ENCODE measurements at places on chromosomes 5 and 9.
A peak's percentile ranks its signal among the peaks of the same experiment; 100 is the strongest.

- H3K36me3 ChIP-seq = no peaks in the 10 kb centered on the region
- DNase-seq = no peak
- no peaks in the 10 kb centered on the region for H3K27me3 ChIP-seq
Observed at GRCh38 chr5:67730917-67731474, 484.6 kb upstream of the PIK3R1 start.

DNA sequence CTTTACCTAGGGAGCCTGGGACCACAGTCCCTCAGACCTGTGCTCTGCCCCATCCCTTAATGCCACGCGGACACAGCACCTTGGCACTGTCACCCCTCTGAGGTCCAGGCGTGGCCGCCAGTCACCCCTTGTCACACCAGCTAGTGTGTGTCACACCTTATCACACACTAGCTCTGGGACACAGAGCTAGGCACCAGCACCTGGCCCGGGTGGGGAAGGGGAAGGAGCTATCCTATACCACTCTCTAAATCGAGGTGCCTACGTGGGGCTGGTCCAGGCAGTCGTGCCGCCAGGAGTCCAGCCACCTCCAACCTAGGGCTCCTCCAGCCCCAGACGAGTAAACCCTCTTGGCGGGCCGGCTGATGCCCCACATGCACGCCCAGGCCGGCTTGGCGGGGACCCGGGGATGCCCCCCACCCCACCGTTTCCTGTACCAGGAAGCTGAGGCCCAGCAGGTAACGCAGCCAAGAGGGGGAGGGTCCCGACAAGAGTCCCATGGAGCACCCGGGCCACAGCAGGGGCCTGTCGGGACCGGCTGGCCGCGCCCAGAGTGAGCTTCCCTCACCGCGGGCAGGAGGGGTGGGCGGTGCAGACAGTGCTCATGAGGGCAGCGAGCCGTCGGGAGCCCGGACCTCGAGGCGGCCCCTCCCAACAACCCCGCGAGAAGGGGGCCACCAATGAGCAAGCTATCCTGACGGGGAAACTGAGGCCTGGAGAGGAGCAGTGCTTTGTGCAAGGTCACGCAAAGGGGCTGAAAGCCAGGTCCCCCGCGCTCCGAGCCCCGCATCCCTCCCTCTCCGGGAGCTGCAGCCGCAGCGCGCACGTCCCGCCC, 550 bp downstream of the CORO2A start:
- H3K4me1 ChIP-seq = peaks cover 16% of the 10 kb centered on the region
- H3K36me3 ChIP-seq = no peaks in the 10 kb centered on the region
- H3K27ac ChIP-seq = no peak overlapping the region
- H3K4me3 ChIP-seq = peak overlapping the region; percentile 72

DNA sequence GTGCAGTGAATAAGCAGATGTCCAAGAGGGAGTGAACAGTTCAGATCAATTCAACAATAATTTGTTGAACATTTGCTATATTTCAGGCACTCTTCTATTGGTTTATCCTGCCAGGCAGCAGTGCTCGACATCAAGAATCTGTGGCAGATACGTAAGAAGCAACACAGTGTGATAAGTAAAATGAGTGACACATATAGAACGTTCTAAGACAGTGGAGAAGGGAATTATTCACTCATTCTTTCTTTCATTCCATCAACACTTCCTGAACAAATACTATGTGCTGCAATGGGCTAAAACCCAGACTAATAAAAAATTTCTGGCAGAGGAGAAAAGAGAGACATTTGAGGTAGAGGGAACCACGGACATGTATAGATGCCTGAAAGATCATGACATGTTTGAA, 89.9 kb upstream of the GLIS3 start:
- no peaks in the 10 kb centered on the region for H3K27me3 ChIP-seq
- no peak for DNase-seq
- no peak overlapping the region for H3K4me3 ChIP-seq
- H3K4me1 ChIP-seq = no peaks in the 10 kb centered on the region
- H3K36me3 ChIP-seq = no peaks in the 10 kb centered on the region
- no peak overlapping the region for H3K27ac ChIP-seq

GRCh38 chr5:59158165-59158564, 575.3 kb downstream of the RAB3C start:
- peaks cover 2% of the 10 kb centered on the region for H3K27me3 ChIP-seq
- DNase-seq = no peak
- peaks cover 14% of the 10 kb centered on the region for H3K4me1 ChIP-seq
- H3K4me3 ChIP-seq = no peak overlapping the region
- peaks cover 2% of the 10 kb centered on the region for H3K36me3 ChIP-seq

- no peak overlapping the region for H3K4me3 ChIP-seq
- no peaks in the 10 kb centered on the region for H3K27me3 ChIP-seq
- H3K27ac ChIP-seq = no peak overlapping the region
- no peaks in the 10 kb centered on the region for H3K4me1 ChIP-seq
- H3K36me3 ChIP-seq = no peaks in the 10 kb centered on the region
Observed at GRCh38 chr5:98593418-98593817, 180.0 kb upstream of the RGMB start.

GRCh38 chr9:112555844-112556482, 69.3 kb downstream of the KIAA1958 start:
- no peak overlapping the region for H3K27ac ChIP-seq
- no peak overlapping the region for H3K4me3 ChIP-seq
- no peaks in the 10 kb centered on the region for H3K27me3 ChIP-seq
- H3K4me1 ChIP-seq = no peaks in the 10 kb centered on the region
- no peaks in the 10 kb centered on the region for H3K36me3 ChIP-seq

DNA sequence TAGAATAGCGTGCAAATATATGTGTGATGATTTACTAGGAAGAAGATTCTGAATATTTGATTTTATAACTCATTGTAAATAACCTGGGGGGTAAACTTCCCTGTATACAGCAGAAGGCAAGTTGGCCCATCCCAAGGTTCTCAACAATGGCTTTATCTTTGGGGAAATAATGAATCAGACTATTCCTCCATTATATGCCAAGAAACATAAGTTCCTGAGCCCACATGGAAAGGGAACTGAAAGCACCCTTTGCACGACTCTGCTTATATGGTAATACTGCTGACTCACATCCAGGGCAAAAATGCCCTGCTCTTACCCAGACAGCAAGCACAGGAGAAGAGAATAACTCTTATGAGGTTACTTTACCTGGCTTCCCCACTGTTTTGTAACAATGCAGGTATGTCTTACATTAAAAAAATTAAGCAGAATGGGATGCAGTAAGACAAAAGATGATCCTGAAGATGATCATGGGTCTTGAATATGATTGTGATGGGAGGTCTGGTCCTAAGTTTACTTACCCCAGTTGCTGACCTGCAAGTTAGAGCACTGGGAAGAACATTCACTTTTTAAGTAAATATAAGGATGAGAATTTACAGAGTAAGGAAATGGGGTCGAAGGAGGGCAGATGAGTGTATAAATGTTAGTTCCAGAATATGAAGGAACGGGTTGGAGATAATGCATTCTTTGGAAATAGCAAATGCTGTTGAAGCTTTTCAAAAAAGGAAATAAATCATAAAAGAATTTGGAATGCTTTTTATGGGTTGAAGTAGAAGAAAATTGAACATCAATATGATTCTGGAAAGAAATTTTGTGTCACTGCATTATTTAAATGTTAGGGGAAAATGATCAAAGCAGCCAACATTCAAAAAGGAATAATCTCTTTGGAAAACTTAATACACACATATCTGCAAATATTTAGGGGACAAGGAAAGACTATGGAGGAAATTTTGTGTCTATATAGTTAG, 428.4 kb upstream of the MPDZ start:
- no peak overlapping the region for H3K4me3 ChIP-seq
- H3K27me3 ChIP-seq = no peaks in the 10 kb centered on the region
- DNase-seq = no peak
- no peaks in the 10 kb centered on the region for H3K4me1 ChIP-seq
- H3K27ac ChIP-seq = no peak overlapping the region

DNA sequence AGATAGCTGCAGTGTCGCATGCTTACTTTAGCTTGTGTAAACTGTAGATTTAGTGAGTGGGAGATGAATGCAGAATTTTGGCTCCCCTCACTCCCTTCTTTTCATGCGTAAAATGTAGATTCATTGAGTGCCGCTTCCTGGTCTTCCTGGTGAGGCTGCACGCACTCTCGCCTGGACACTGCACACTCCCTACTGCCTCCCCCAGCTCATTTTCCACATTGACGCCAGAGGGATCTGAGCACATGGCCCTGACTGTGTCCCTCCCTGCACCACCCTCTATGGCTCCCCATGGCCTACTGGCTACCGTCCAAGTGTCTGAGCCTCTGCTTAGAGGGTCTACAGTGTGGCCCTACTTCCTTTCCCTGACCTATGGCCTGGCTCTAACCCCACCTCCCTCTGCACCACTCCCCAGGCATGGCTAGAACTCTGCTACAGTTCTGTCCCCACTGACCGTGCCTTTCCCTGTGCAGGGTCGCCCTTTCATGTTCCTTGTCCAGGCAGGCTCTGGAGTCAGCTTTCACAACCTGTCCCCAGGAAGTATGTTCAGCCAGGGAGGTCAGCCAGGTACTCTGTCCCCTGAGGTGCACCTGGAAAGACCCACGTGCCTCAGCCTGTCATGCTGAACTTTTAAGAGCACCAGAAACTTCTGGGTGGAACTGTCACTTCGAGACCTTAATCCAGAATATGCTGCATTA, 160.6 kb downstream of the COL23A1 start:
- no peak overlapping the region for H3K27ac ChIP-seq
- H3K27me3 ChIP-seq = no peaks in the 10 kb centered on the region
- no peak overlapping the region for H3K4me3 ChIP-seq
- DNase-seq = no peak
- no peaks in the 10 kb centered on the region for H3K36me3 ChIP-seq

GRCh38 chr5:73902327-73903051, 276.5 kb downstream of the ARHGEF28 start:
- H3K4me1 ChIP-seq = peaks cover 14% of the 10 kb centered on the region
- no peak overlapping the region for H3K27ac ChIP-seq
- no peak overlapping the region for H3K4me3 ChIP-seq
- no peak for DNase-seq
- H3K36me3 ChIP-seq = no peaks in the 10 kb centered on the region

GRCh38 chr9:97299809-97300414, 7.5 kb upstream of the CCDC180 start:
- no peak overlapping the region for H3K4me3 ChIP-seq
- no peak for DNase-seq
- no peaks in the 10 kb centered on the region for H3K4me1 ChIP-seq
- no peaks in the 10 kb centered on the region for H3K36me3 ChIP-seq

GRCh38 chr9:19161257-19162025, 34.1 kb upstream of the PLIN2 start:
- H3K36me3 ChIP-seq = no peaks in the 10 kb centered on the region
- peak overlapping the region; percentile 95 for H3K27ac ChIP-seq
- H3K4me1 ChIP-seq = peaks cover 19% of the 10 kb centered on the region
- peak overlapping the region; percentile 48 for H3K4me3 ChIP-seq
- peak; percentile 60 for DNase-seq

GRCh38 chr9:71162126-71162525, 40.7 kb upstream of the TRPM3 start:
- no peak overlapping the region for H3K4me3 ChIP-seq
- no peaks in the 10 kb centered on the region for H3K4me1 ChIP-seq
- DNase-seq = no peak
- no peaks in the 10 kb centered on the region for H3K36me3 ChIP-seq
- H3K27me3 ChIP-seq = no peaks in the 10 kb centered on the region

DNA sequence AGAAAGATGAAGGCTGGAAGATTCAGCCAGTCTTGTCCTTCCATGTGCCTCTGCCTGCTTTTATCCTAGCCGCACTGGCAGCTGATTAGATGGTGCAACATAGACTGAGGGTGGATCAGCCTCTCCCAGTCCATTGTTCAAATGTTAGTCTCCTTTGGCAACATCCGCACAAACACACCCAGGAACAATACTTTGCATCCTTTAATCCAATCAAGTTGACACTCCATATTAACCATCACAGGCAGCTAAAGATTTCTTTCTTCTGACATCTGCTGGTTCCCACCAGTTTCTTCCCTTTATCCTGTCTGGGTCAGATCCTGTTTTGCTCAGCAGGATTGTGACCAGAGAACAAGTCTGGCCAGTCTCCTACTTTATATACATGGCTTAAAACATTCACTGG, 276.5 kb upstream of the TYRP1 start:
- H3K36me3 ChIP-seq = no peaks in the 10 kb centered on the region
- no peak overlapping the region for H3K4me3 ChIP-seq
- H3K27ac ChIP-seq = no peak overlapping the region
- H3K27me3 ChIP-seq = no peaks in the 10 kb centered on the region

DNA sequence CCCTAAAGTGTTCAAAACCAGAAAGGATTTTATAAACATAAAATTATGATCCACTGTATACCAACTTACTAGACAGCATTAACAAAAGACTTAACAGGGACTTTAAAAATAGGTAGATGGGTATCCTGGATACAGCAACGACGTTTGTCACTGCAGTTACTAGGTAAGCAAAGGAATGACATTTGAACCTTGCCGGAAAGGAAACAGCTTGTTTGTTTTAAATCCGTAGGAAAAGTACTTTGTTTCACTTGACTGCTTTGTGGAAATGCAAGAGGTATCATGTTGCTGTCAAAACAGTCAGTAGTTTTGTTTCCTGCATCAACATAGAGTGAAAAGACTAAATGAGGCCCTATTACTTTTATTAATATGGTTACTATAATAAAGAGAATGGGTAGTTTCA, 122.9 kb downstream of the CDC42SE2 start:
- peaks cover 42% of the 10 kb centered on the region for H3K36me3 ChIP-seq
- no peak overlapping the region for H3K4me3 ChIP-seq
- H3K27me3 ChIP-seq = no peaks in the 10 kb centered on the region
- no peak for DNase-seq
- peaks cover 80% of the 10 kb centered on the region for H3K4me1 ChIP-seq
- peak overlapping the region; percentile 55 for H3K27ac ChIP-seq

DNA sequence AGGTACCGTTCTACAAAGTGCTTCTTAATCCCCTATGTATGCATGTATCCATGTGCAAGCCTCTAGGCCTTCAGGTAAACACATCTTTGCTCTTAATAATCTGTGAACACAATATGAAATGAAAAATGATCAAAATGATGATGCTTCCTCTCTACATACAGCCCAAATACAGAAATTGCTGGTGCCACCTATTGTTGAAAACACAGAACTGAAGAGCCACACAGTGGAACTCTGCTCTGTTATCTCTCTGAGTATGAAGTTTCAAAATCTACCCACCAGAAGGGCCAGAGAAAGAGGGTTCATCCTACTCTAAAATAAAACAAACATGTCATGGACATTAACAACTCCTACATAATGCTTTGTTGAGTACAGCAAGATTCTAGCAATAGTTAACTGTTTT, 71.3 kb downstream of the GLIS3 start:
- no peaks in the 10 kb centered on the region for H3K36me3 ChIP-seq
- H3K27ac ChIP-seq = no peak overlapping the region
- DNase-seq = no peak
- H3K4me1 ChIP-seq = peaks cover 6% of the 10 kb centered on the region
- no peak overlapping the region for H3K4me3 ChIP-seq

DNA sequence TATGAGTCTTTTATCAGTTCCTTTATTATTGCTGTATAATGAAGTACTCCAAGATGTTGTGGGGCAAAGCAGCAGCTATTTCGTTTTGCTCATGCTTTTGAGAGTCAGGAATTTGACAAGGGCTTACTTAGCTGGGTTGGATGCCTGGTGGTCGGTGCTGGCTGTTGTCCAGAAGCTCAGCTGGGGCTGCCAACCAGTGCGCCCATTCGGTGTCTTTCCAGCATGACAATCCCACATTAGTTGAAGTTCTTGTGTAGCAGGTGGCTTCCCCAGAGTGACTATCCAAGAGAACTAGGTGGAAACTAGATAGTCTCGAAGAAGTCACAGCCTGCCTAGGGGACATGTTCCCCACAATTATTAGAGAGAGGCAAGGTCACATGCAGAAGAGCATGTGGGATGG, 3.4 kb upstream of the FLT4 start:
- H3K4me3 ChIP-seq = no peak overlapping the region
- H3K27ac ChIP-seq = no peak overlapping the region
- peaks cover 34% of the 10 kb centered on the region for H3K27me3 ChIP-seq
- H3K36me3 ChIP-seq = no peaks in the 10 kb centered on the region
- no peak for DNase-seq

GRCh38 chr5:142192286-142193113, 83.9 kb downstream of the NDFIP1 start:
- H3K36me3 ChIP-seq = no peaks in the 10 kb centered on the region
- no peak for DNase-seq
- no peak overlapping the region for H3K4me3 ChIP-seq

Measured in activated T-helper 1 cell treated with anti-CD3 and anti-CD28 coated beads, Interleukin-12 subunit alpha, Interleukin-12 subunit beta, Interleukin-2, Interleukin-4 antibody, amounts not matched to agents 30 ng/mL and 10 ng/mL and 1 ng/mL, durations not matched to agents 14 hours and 24 hours and 36 hours (primary cell).